ENCODE measurements at places on chromosomes 2 and 18.
A peak's percentile ranks its signal among the peaks of the same experiment; 100 is the strongest.

DNA sequence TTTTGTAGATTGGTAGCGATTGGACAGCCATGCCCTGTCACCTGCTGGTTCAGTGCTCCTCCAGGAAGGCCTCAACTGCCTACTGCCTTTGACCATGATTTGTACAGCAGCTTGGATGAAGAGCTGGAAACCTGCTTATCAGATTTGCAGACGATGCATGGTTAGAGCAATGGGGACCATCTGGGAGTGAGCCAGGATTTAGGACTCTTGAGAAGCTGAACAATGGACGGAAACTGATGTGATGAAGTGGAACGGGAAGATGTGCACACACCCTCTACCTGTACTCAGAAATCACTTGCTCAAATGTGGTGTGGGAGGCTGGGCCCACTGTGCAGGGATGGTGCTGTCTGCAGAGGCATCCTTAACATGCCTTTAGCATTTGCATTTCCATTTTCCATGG lies 57.2 kb downstream of the NCK2 start:
- no peak for DNase-seq

- peak; percentile 27 for DNase-seq
These were observed 945.0 kb upstream of the CRIM1 start for GRCh38 chr2:35410431-35411061.

- DNase-seq: no peak
These were observed 355.8 kb downstream of the MEIS1 start for GRCh38 chr2:66790651-66791181.

DNA sequence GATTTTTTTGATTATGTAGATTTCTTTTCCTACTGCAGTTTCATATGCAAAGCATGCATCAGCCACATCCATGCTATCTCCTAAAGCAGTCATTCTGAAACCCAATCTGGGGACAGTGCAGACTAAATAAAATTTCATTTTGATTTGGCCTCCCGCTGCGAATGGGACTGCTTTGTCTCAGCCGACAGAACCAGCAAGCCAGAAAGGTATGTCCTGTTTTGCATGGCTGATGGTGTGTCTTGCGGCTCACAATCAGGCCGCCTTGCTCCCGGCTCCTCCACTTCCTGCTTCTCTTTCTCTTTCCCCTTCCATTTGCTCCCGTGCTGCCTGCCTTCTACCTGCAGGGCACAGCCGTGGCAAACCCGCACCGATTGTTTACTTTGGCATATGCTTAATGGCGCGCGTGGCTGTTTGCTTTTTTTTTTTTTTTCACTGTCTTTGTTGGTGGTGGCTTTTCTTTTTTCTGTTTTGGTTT lies 419.6 kb upstream of the POU3F3 start:
- no peak for DNase-seq

DNA sequence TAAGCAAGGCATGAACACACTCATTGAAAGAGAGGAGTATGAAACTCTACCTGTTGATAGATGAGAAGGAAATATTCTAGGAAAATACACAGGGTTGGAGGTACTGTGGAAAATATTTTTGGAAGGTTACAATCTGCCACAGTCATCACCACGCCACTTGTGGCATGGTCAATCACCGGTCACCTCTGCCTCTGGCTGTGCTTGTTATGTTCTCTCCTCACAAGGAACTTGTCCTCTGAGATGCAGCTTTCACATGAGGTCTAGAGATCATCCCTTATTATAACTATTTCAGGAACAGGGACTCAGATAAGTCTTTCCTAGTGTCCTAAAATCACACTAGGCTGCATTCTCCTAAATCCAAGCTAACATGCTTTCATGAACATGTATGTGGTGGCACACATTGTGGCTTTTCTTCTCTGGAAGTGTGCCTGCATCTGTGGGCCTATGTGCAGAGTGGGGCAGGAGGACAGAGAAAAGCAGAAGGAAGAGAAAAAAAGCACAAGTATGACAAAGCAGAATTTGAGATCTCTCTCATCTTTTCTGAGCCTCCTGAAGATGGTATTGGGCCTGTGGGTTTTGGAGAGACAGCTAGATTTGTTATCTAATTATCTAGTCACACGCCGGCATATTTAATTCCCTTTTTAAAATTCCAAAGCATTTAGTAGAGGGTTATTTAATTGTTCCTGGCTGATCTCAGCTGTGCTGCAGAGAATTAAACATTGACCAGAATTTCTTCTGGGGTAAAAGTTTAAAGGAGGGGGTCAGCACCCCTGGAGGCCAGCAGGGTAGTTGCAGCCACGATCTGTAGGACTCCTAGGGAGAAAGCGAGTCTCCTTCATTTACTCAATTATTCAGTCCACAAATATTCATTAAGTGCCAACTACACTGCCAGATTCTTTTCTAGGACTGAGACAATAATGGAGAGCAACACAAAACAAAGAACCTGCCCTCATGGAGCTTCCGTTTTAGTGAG lies 294.6 kb downstream of the RDH14 start:
- no peak for DNase-seq

GRCh38 chr2:120434492-120435308 lies 88.8 kb downstream of the INHBB start:
- DNase-seq: no peak

- DNase-seq: no peak
These were observed 60.7 kb downstream of the SH3RF3 start for GRCh38 chr2:109189751-109190150.

All from stimulated activated CD8-positive, alpha-beta memory T cell treated with anti-CD3 and anti-CD28 coated beads, Interleukin-4, amount 100 ng/mL, for 24 hours (primary cell).